Activated CD8-positive, alpha-beta memory T cell treated with anti-CD3 and anti-CD28 coated beads, Interleukin-2, amount 50 U/mL, for 4 hours (primary cell): ENCODE measurements at places on chromosomes 16 and 17.

DNA sequence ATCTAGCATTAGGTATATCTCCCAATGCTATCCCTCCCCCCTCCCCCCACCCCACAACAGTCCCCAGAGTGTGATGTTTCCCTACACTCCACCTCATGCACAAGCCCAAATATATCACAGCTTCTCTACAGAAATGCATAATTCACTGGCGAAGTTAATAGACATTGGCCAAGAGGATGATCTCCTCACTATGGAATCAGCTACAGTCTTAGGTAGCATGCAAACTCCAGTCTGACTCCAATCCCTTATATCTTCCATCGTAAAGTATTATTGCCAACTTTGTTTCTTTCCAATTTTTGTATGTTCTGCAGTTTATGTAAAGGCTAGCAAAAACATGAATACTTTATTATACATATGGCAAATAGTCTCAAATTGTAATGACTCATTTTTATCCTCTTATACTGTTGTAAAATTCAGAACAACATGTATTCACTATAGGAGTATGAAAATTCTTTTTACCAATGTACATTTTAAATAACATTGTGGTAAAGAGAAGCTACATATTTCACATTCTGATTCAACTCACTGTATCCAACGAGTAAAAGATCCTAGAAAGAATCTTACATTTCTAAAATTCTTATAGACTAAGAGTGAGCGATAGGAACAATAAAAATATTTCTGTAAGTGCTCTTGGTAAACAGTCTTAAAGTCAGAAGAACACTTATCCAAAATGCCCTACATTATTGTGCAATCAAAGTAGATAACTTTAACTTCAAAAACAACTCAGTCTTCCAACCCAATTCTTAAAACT, 871 bp downstream of the ABCA8 start:
- no peak for DNase-seq

DNA sequence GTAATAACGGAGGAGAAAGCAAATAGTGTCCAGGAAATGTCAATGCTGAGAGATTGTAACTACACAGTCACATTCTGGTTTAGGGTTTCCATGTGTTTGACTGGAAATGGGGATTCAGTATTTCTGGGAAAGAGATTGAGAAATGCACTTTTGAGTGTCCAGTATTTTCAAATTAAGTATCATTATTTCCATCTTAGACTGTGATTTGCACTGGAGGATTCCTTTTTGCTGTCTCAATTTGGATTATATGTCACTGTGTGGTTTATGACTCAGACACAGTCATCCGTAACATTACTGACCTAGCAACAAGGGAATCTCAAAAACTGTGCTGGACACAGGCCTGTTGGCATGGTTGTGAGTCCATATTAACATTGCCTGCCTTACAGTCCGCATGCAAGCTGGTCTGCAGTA, 681.4 kb downstream of the CDH11 start:
- no peak for DNase-seq

GRCh38 chr16:11273721-11274324, 394 bp upstream of the PRM3 start:
- DNase-seq: no peak

DNA sequence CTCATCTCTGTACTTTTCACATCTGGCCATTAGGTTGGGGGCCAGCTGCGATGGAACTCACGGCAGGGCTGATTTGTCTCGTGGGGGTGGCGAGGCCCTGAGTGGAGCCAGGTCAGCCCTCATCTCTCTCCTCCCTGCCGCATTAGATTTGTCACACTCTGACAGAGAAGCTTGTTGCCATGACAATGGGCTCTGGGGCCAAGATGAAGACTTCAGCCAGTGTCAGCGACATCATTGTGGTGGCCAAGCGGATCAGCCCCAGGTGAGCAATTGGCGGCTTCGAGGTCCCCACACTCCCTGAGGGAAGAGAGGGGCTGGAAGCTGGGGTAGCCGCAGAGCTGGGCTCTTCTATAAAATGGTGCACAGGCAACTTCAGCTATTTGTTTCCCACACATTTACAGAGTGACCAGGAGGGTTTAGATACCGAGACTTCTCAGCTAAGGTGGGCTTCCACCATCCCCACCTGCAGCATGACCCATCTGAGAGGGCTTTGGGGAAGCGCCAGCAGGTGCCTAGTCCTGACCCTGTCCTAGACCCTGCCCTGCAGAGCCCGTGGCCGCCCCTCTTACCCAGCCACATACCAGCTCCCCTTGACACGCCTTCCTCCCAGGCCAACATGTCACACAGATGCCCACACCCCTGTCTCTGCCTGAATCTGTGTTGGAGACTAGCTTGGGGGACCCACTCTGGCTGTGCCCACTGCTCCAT, 8.4 kb downstream of the TMEM98 start:
- DNase-seq: no peak

- no peak for DNase-seq
Observed at GRCh38 chr16:74501484-74502478, 80.5 kb upstream of the CLEC18B start.
